ENCODE measurements at places on chromosomes 16 and 17.

- DNase-seq, result no peak
These were observed 176.6 kb upstream of the IRX6 start for GRCh38 chr16:55147396-55147795.

DNA sequence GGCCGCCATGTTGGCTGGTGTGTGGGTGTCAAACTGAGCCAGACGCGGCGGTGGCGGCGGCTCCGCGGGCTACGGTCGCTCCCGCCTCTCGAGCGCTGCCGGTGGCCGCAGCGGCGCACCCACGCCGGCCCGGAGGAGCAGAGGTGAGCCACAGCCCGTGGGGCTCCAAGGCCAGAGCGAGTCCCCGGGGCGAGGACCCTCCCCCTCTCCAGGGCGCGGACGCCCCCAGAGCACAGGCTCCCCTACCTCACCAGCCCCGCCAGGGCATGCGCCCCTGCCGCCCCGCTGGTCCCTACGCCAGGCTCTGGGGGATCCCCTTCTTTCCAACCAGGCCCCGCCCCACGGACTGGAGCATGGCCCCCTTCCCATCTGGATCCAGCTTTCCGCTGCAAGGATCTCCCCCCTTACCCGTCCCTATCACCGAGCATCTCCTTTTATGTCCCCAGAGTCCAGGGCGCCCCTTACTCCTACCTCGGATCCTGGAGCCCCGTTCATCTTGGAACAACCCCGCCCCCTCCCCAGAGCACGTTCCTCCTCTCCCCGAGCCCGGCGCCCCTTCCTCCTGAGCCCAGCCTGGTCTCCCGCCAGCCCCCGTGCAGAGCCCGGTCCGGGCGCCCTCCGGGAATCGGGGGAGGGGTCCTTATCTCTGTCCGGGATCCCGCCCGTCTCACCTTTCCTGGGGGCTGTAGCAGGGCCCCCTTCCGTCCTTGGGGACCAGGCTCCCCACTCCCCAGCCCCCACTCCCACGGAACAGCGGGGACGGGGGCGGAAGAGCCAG is 412 bp downstream of the EPN2 start:
- DNase-seq, result no peak

DNA sequence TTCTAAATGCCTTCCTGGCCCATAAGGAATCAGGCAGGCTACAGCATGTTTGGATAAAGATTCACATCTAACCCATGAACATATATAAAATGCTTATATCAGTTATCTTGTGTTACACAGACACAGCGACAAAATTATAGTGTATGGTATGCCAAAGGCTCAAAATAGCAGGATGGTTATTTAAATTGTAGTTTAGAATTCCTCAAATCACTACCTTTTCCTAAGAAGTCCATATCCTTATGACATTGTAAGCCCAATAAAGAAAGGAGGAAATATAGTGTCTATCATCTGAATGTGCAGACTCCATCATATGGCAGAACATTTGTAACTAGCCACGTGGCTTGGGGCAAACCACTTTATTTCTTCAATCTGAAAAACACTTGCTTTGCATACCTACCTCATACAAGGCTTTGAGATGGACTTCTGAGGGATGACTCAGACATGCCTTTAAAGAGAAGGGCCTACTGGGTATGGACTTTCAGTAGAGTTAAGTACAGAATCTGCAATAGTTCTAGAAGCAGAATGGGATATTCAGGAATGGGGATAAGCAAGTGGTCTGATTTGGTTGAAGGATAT is 12.1 kb upstream of the DHX8 start:
- no peak for DNase-seq

GRCh38 chr17:5210614-5211252 is 19.1 kb upstream of the ZNF594 start:
- no peak for DNase-seq

GRCh38 chr17:68347380-68347779 is 56.1 kb downstream of the ARSG start:
- DNase-seq, result no peak

DNA sequence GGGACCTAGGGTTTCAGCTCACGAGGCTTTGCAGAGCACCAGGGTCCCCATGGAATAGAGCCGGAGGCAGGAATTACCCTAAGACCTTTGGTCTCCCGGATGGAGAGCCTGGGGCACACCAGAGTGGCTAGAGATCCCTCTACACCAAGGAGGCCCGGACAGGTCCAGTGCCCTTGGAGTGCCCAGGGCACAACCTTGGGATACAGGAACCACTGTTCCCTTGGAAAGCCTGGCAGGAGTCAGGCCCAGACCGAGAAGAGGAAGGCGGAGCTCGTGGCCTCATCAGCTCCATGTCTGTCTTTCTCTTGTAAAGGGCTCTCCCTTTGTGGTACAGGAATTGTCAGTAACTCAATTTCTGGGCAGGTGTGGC is 3.8 kb upstream of the DBNDD1 start:
- DNase-seq, result no peak

DNA sequence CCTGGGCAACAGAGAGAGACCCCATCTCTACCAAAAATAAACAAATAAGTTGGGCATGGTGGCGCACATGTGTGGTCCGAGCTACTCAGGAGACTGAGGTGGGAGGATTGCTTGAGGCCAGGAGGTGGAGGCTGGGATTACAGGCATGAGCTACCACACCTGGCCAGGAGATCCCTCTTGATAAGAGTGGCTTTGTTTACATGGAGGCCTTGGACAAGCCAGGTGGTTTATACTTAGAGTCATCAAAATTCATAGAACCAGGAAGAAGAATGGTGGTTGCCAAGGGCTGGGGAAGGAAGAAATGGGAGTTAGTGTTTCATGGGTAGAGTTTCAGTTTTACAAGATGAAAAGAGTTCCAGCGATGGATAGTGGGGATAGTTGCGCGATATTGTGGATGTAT is 8.8 kb upstream of the ZFP1 start:
- no peak for DNase-seq

All from fibroblast of lung (primary cell).